ENCODE measurements at places on chromosomes 1 and 21.
A peak's percentile ranks its signal among the peaks of the same experiment; 100 is the strongest.

DNA sequence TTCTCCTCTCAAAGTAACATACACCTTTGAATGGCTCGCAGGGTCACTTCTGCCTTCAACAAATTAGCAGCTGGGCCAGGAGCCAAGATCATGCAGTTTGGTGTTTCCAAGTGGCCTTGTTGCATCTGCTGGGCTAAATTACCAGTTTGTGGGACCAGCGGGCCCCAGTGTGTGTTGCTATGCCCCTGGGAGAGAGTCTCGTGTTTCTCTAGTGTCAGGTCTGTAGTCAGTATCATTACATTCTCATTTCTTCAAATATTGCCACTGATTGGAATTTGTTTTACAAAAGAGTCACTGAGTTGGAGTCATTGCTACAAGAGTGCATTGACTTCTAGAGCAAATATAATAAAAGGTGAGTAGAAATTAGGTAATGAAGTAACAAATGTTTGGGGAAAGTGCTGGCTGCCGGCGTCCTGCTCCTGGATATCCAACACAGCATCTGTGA, 35.5 kb downstream of the RHOU start:
- no peak for DNase-seq

DNA sequence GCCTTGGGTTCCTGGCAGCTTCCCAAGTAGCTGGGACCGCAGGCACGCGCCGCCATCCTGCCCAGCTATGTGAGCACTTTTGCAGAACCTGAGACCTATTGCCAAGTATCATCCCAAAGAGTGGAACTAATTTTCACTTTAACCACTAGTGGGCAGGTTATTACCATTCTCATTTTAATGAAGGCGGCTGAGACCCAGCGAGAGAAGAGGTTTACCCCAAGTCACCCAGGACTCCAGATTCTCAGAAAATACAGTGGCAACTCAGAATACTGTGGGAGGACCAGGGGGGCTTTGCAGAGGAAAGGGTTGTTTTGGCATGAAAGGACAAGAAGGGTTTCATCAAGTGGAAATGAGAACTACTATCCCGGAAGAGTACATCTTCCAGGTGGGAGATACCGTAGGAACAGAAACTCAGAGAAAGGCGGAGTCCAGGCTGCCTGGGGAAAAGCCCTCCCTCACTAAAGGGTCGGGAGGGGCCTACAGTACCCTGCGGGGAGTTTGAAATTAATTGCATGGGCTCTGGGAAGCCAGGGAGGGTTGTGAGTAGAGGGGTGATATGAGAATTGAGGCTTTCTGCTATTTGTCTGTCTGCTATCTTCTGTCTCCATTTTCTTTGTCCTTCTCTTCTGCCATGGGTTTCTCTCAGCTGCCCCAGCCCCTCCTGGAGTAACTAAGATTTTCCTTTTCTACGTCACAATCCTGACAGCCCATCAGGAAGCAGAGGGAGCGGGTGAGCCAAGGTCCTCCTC, 7.2 kb upstream of the SEMA4A start:
- no peak for DNase-seq

DNA sequence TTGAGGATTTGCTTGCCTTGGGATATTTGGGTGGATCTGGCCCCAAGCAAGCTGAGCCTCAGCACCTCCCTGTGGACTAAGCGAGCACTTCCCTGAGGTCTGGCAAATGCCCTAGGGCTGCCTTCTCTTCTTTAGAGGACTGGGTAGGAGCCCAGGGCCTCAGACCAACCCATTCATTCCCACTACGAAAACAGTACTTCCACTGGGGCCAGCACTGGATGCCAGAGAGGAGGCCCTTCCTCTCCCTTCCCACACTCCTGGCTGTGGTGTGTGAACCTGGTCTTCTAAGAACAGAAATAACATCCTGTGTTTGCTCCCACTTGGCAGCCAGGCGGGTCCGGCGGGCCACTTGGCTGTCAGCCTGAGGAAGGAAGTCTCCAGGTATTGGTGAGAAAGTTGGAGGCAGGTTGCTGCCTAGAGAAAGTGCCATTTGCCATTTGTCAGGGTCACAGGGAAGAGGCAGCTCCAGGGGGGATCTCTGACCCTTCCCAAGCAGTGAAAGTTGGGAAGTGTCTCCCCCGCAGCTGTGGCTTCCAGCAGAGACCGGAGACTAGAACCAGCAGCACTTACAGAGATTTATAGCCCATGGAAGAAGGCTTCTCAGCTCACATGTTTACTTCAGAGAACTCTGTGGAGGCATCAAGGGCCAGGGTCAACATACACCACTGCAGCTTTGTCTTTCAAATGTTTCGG, 323.5 kb downstream of the SIPA1L2 start:
- DNase-seq = no peak

DNA sequence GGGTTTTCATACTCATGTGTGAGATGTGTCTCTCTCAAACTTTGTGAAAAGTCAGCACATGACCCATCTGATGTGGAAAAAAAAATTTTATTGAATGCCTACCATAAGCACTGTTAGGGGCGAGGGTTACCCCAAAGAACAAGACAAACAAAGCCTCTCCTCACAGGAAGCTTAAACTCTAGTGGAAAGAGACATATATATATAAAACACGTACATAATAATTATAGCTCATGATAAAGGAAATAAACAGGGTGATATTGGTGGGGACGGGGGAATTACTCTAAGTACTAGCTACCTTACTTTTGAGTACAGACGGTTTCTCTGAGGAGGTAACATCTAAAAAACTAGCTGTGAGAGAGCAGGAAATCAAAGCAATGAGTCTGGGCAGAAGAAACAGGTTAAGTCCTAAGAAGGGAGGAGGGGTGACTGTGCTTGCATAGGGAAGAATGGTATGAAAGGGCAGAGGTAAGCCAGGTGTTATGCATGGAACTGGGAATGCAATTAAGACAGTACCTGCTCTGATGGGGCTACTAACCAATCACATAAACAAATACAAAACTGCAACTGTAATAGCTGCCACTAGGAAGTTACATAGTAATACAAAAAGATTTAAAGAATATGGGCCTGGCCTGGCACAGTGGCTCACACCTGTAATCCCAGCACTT, 4.5 kb downstream of the LIN9 start:
- no peak for DNase-seq

- DNase-seq = no peak
These were observed 120.5 kb upstream of the CD34 start for GRCh38 chr1:208031316-208031931.

DNA sequence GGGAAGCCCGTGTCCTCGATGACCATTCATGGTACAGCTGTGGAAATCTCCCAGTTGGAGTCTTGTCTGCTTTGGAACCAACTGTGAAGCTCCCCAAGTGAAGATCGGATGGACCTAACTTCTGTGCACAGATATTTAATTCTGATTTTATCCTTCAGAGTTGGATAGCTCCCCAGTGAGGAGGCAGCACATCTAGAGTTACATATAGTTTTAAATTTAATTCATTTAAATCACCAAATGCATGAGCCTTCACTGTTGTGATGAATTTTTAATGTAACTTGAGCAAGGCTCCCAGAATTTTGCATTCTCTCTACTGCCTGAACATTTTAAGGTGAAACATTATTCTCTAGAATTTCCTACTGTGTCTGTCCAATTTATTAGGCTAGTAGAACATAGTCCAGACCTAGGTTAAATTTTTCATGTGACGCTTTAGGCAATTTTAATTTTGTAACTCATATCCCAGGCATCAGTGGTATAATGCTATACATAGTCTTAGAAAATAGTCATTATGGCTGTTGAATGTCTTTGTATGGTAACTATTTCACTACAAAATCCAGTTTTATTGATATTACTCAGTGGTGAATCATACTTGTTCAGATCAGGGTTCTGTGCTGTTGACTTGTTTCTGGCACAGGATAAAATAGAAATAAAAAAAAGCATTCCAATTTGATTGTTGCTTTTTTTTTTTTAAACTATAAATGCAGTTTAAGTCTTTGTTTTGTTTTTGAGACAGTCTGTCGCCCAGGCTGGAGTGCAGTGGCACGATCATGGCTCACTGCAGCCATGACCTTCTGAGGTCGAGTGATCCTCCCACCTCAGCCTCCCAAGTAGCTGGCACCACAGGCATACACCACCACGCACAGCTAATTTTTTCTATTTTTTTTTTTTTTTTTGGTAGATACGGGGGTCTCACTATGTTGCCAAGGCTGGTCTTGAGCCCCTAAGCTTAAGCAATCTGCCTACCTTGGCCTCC, 66.9 kb downstream of the PRDM2 start:
- no peak for DNase-seq

DNA sequence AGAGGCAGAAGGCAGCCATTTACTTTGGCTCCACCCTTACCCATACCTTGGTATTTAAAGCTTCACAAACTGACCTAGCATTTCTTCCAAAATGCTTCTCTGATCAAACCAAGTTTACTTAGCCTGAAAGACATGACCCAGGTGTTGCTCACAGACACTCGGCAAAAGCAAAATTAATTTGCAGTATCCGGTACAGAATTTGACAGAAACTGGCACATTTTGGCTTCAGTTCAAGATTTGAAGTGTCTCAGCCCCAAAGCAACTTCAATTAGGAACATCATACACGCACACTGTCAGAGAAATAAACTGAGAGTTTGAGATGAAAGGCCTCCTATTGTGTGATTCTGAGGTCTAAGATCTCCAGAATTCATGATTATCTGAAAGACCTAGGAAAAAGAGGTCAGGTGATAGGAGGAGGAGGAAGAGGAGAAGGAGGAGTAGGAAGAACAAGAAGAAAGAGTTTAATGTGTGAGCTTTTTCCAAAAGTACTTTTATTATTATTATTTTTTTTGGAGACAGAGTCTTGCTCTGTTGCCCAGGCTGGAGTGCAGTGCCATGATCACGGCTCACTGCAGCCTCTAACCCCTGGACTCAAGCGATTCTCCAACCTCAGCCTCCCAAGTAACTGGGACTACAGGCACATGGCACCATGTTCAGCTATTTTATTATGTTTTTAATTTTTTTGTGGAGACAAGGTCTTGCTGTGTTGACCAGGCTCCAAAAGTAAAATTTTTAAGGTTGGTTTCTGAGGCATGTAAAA, 143.6 kb downstream of the SLC45A1 start:
- DNase-seq = no peak

DNA sequence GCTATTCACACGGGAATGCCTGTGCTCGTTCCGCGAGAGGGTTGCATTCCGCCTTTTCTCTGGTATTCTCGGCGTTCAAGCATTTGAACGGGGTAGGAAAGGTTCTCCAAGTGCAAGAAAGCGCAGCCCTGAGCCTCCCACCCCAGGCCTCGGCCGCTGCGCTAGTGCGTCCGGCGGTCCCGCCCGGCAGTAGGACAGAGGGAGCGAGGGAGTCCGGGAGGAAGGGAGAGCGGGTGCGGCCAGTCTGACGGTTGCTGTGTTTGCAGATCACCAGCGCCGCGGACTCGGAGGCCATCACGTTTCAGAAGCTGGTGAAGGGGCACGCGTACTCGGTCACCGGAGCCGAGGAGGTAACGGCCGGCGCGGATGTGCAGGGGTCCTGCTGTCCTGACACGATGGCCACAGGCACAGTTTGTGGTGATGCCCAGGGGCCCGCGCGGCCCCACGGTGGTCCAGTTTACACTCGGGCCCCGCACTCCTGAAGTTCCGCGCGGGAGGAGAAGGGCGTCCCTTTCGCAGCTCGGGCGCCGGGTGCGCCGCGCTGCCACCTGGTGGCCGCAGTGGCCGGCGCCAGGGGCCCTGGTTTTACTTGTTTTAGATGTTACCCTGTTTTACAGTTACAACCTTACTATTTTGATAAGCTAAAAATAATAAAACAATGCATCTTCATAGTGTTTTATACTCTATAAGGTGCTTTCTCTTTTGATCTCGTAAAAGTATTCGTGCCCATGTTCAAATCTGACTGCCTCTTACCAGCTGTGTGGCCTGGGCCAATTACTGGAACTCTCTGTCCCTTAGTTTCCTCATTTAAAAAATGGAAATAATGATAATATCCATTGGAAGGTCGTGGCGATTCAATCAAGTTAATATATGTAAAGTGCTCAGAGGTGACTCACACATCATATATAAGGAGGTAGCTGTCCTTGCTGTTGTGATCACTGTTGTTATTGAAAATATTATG, 36.7 kb downstream of the CAPN2 start:
- peak; percentile 15 for DNase-seq

DNA sequence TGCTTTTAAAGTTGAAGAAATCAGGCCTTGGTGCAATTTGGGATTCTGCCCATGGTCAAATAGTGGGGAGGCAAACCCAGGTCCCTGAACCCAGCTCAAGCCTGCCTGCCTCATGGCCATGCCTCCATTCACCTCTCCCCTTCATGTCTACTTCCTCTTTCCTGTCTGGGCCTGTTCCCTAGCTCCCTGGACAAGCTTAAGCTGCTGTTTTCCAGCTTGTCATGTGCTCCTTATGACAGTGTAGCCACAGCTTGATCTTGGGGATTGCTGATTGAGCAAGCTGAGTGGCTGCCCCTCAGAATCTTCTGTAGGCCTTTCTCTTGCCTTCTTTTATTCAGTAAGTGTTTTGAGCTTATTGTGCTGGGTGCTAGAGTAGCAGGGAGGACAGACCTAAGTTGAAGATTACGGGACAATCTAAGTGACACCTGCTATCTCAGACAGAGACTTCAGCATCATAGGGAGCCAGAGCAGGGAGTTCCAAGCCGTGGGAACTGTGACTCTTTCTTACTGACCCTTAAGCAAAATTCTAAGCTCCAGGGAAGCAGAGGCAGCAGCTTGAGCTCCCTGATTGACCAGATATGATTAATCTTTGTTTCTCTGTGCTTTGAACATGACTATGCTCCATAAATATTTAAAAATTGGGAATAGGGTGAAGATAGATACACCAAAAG, 520 bp upstream of the MR1 start:
- DNase-seq = no peak

Measured in stimulated activated CD4-positive, alpha-beta T cell treated with anti-CD3 and anti-CD28 coated beads, Interleukin-15, amount 100 ng/mL, for 48 hours (primary cell).